WTC11 (cell line): ENCODE measurements at places on chromosomes 12 and 14. TPM values are rescaled to one million over a fixed set of nuclear protein-coding genes. Genes with fewer than 3 reads are reported as not detected.
A peak's percentile ranks its signal among the peaks of the same experiment; 100 is the strongest.

GPR65 gene
- not detected in 3 replicates for total RNA-seq

DNA sequence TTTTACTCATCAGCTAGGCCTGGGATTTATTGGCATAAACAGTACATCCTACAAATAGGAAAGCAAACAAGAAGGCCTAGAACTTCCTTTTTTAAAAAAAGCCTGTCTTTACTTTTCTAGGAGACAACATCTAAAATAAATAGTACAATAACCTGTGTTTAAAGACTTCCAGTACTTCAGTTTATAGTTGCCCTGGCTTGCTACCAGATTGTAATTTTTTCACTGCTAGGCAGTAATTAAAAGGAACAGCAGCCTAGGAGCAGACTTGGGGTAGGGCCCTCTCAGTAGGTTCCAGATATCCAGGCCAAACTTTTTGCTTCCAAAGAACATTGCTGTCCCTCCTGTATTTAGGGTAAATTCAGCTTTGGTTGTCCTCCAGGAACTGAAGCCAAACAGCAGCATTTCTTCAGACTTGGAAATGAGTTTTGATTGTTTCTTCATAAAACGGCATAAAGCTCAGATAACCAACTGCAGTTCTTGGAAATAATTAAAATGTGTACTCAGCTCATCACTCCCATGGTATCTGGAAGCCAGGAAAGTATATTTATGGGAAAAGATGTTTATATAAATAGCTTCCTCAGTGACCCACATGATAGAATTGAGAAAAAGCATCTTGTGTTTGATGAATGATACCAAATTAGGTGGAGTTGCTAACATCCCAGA lies 61.7 kb downstream of the PPP1R36 start:
- no peak for DNase-seq
- H3K36me3 ChIP-seq: no peaks in the 10 kb centered on the region
- no peak overlapping the region for H3K27ac ChIP-seq
- peaks cover 9% of the 10 kb centered on the region for H3K4me1 ChIP-seq

DNA sequence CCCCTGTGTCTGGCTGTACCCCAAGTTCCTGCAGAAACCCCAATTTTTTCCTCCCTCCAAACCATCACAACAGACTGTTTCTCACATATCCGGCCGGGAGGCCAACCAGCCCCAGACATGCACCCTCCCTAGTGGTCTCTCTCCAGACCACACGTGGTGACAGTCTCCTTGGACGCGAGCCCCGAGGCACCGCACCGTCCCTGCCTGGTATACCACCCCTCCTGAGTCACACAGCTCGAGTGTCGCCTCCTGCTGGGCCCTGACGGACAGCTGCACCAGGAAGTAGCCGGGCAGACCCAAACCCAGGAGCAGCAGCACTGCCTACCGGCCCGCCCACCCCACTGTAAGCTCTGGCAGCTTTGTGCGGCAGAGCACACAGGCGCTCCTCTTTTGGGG lies 97.4 kb downstream of the RFLNA start:
- no peaks in the 10 kb centered on the region for H3K27me3 ChIP-seq
- DNase-seq: peak; percentile 68
- H3K36me3 ChIP-seq: peaks cover 17% of the 10 kb centered on the region
- no peak overlapping the region for H3K4me3 ChIP-seq
- peaks cover 27% of the 10 kb centered on the region for H3K4me1 ChIP-seq

HVCN1 gene
- total RNA-seq: 5.7 to 8.4 TPM (median 7.9 TPM) in 3 replicates

- no peak overlapping the region for H3K4me3 ChIP-seq
- no peaks in the 10 kb centered on the region for H3K4me1 ChIP-seq
- DNase-seq: no peak
- H3K36me3 ChIP-seq: no peaks in the 10 kb centered on the region
- no peak overlapping the region for H3K27ac ChIP-seq
- no peaks in the 10 kb centered on the region; the same call in none of the 2 replicates for H3K27me3 ChIP-seq
These were observed 57.4 kb upstream of the KCNJ8 start for GRCh38 chr12:21831791-21832344.

- H3K27me3 ChIP-seq: no peaks in the 10 kb centered on the region
- no peak for DNase-seq
- H3K27ac ChIP-seq: peak overlapping the region; percentile 89
- H3K4me1 ChIP-seq: peaks cover 64% of the 10 kb centered on the region
- H3K4me3 ChIP-seq: no peak overlapping the region
These were observed 50.1 kb downstream of the CCDC88C start for GRCh38 chr14:91367173-91368171.

DNA sequence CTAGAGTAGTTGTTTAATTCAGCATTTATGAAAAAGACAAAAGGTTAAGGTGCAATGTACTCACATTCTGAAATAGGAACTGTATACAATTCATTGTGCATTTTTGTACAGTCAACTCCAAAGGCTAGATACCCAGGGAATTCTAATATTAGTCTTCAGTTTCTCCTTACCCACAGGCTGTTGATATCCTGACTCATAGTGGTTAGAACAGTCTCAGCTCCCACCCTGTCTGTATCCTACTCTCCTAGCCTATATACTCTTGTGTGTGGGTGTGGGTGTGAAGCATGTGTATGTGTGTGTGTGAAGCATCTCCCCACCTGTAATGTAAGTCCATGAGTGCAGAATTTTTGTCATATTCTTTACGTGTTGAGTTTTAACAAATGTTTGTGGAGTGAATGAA lies 229.5 kb downstream of the NAV3 start:
- H3K4me1 ChIP-seq: no peaks in the 10 kb centered on the region
- no peak overlapping the region for H3K4me3 ChIP-seq
- no peaks in the 10 kb centered on the region for H3K36me3 ChIP-seq
- DNase-seq: no peak

DNA sequence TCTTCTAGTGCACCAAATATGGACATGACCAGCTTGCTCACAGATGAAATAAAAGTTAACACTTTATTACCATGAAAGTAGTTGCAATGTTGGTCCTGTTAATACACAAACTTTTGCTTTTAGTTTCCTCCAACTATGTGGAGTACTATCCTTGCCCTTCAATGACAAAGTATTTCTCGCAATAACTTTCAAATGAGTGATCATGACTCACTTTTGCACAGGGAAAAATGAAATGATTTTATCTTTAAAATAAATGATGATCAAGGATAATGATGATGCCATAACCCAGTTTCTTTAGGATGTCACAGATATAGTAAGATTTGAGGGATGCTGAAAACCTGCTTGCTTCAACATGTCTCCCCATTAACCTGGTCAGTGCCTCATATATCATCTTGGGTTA lies 254.0 kb upstream of the KITLG start:
- H3K36me3 ChIP-seq: peaks cover 18% of the 10 kb centered on the region
- DNase-seq: no peak
- H3K27me3 ChIP-seq: no peaks in the 10 kb centered on the region; the same call in 1 of the 2 replicates
- no peak overlapping the region for H3K27ac ChIP-seq

DNA sequence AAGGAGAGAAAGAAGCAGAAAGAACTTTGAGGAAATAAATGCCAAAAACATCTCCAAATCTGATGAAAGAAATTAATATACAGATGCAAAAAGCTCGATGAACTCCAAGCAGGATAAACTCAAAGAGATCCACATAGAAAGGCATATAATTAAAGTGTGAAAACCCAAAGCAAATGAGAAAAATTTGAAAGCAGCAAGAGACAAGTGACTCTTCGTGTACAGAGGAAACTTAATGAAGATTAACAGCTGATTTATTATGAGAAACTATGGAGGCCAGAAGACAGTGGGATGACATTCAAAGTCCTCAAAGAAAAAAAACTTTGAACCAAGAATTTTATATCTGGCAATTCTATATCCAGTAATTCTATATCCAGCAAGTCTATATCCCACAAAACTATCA lies 163.0 kb upstream of the TMCC3 start:
- H3K36me3 ChIP-seq: peaks cover 40% of the 10 kb centered on the region
- H3K27ac ChIP-seq: no peak overlapping the region
- peaks cover 26% of the 10 kb centered on the region for H3K4me1 ChIP-seq
- no peak overlapping the region for H3K4me3 ChIP-seq
- H3K27me3 ChIP-seq: peaks cover 21% of the 10 kb centered on the region

DNA sequence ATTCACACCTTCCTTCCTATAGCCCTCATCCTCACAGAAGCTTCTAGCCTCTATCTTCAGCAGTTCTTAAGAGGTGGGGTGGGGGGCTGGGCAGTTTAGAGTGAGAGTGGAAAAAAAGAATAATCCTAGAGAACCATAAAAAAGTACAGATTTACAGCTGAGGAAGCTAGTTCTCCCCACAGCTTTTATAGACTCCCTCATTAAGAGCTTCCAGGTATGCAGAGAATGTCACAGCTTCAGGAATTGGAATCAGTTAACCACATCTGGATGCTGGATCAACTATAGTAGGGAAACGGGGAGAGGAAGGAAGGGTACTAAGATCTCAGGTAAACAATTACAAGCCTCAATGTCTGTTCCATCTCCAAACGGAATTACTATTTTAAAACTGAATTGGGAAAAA lies 12.3 kb downstream of the GDF11 start:
- peak overlapping the region; percentile 10 for H3K27ac ChIP-seq
- no peaks in the 10 kb centered on the region for H3K27me3 ChIP-seq
- H3K4me3 ChIP-seq: no peak overlapping the region
- peaks cover 64% of the 10 kb centered on the region for H3K36me3 ChIP-seq
- H3K4me1 ChIP-seq: peaks cover 18% of the 10 kb centered on the region
- no peak for DNase-seq

GLIPR1L1 gene
- 0.69 TPM in 1 of 3 replicates, not detected in the others for total RNA-seq

DNA sequence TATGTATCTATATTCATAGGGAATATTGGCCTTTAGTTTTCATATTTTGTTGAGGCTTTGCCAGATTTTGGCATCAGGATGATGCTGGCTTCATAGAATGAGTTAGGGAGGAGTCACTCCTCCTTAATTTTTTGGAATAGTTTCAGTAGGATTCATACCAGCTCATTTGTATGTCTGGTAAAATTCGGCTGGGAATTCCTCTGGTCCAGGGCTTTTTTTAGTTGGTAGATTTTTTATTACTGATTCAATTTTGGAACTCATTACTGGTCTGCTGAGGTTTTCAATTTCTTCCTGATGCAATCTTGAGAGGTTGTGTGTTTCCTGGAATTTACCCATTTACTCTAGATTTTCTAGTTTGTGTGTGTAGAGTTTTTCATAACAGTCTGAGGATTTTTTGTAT lies 175.2 kb downstream of the EPS8 start:
- H3K27ac ChIP-seq: no peak overlapping the region
- no peak overlapping the region for H3K4me3 ChIP-seq
- H3K36me3 ChIP-seq: peaks cover 24% of the 10 kb centered on the region

POP5 gene
- 53.9 to 57.7 TPM (median 54.7 TPM) in 3 replicates for total RNA-seq

CLEC2A gene
- 2.1 to 3.5 TPM (median 2.7 TPM) in 3 replicates for total RNA-seq

DNA sequence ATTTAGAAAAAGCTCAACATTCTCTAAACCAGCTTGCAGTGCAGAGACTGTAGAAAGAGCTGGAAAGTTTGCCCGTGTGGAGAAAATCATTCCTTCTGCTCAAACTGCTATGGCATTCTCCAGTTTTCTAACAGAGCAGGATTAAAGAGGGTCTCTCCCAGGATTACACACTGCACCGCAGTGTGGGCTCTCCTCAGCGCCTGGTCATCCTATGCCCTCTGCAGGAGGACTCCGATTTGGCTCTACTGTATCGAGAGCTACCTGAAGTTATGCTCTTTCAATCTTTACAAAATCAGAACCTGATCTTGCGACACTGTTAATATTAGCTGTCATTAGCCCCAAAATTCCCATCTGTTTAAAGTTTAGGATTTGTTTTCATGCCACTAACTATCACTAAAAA lies 33.0 kb downstream of the BHLHE41 start:
- H3K27me3 ChIP-seq: no peaks in the 10 kb centered on the region
- H3K4me1 ChIP-seq: peaks cover 13% of the 10 kb centered on the region
- peak; percentile 40 for DNase-seq
- no peak overlapping the region for H3K4me3 ChIP-seq
- H3K36me3 ChIP-seq: no peaks in the 10 kb centered on the region

GRCh38 chr12:123384318-123384993 lies 524 bp downstream of the KMT5A start:
- peak; percentile 22 for DNase-seq
- H3K36me3 ChIP-seq: no peaks in the 10 kb centered on the region
- peak overlapping the region; percentile 86 for H3K4me3 ChIP-seq
- no peak overlapping the region for H3K27ac ChIP-seq
- peaks cover 14% of the 10 kb centered on the region for H3K4me1 ChIP-seq

CLEC4D gene
- total RNA-seq: 0.09 to 0.16 TPM in 2 of 3 replicates, not detected in the other

- peaks cover 16% of the 10 kb centered on the region for H3K27me3 ChIP-seq
- H3K27ac ChIP-seq: no peak overlapping the region
- peak overlapping the region; percentile 82 for H3K4me3 ChIP-seq
These were observed 1.0 kb downstream of the KCNA1 start for GRCh38 chr12:4910502-4911315.

KRT4 gene
- not detected in 3 replicates for total RNA-seq

RNFT2 gene
- total RNA-seq: 27.7 to 46.8 TPM (median 41.7 TPM) in 3 replicates

GRCh38 chr14:74599321-74599761 lies 12.7 kb downstream of the LTBP2 start:
- no peaks in the 10 kb centered on the region for H3K4me1 ChIP-seq
- no peak overlapping the region for H3K27ac ChIP-seq
- H3K27me3 ChIP-seq: no peaks in the 10 kb centered on the region
- H3K4me3 ChIP-seq: no peak overlapping the region
- no peaks in the 10 kb centered on the region for H3K36me3 ChIP-seq
- DNase-seq: no peak

APOF gene
- total RNA-seq: 0.11 TPM in 1 of 3 replicates, not detected in the others

SPTB gene
- 2.5 to 3.2 TPM (median 2.8 TPM) in 3 replicates for total RNA-seq

TGM1 gene
- 2.5 to 5.2 TPM (median 4.4 TPM) in 3 replicates for total RNA-seq

GRCh38 chr12:70178038-70178437 lies 65.2 kb upstream of the CNOT2 start:
- H3K4me3 ChIP-seq: no peak overlapping the region
- no peak for DNase-seq
- H3K36me3 ChIP-seq: peaks cover 24% of the 10 kb centered on the region
- no peak overlapping the region; the same call in 1 of the 2 replicates for H3K27ac ChIP-seq

GRCh38 chr12:15880721-15881120 lies 1.5 kb upstream of the STRAP start:
- no peak for DNase-seq
- peaks cover 19% of the 10 kb centered on the region for H3K36me3 ChIP-seq
- H3K4me3 ChIP-seq: peak overlapping the region; percentile 94
- H3K27me3 ChIP-seq: no peaks in the 10 kb centered on the region
- H3K27ac ChIP-seq: peak overlapping the region; percentile 51
- peaks cover 36% of the 10 kb centered on the region for H3K4me1 ChIP-seq

- H3K36me3 ChIP-seq: peaks cover 58% of the 10 kb centered on the region
- no peak overlapping the region for H3K4me3 ChIP-seq
- no peak for DNase-seq
- H3K27me3 ChIP-seq: 0 out of 2 replicates have a peak, but pooled peaks cover under 1% of the 10 kb centered on the region
- H3K27ac ChIP-seq: no peak overlapping the region
These were observed 4.9 kb upstream of the CSAD start for GRCh38 chr12:53185582-53186153.

DNA sequence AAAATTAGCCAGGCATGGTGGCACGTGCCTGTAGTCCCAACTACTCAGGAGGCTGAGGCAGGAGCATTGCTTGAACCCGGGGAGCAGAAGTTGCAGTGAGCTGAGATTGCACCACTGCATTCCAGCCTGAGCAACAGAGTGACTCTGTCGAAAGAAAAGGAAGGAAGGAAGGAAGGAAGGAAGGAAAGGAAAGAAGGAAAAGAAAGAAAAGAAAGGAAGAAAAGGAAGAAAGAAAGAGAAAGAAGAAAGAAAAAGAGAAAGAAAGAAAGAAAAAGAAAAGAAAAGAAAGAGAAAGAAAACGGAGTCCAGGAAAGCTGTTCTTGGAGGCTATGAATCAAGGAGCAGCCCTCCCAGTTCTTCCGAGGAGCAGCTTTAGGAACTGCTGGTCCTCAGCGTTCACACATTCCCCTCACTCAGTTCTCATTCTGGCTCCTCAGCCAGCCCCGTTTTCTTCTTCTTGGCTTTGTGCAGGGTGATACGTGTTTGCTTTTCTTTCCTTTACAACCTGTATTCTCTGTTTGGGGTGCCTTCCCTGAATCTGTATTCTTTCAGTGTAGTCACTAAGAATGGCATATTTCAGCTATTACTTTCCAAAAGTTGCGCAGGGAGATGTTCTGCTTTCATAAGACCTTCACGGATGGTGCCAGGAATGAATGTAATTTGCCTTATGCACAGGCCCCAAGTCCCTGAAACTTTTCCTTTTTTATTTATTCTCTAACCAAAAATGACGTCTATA lies 12.2 kb downstream of the FBXL14 start:
- no peak overlapping the region for H3K4me3 ChIP-seq
- H3K27me3 ChIP-seq: peaks cover 42% of the 10 kb centered on the region
- no peak for DNase-seq
- no peaks in the 10 kb centered on the region for H3K36me3 ChIP-seq

CACNA2D4 gene
- 0.04 to 0.46 TPM (median 0.25 TPM) in 3 replicates for total RNA-seq
